Stimulated activated CD4-positive, alpha-beta T cell treated with anti-CD3 and anti-CD28 coated beads, Interleukin-1b, Interleukin-23, amount 100 ng/mL, for 48 hours (primary cell): ENCODE measurements at places on chromosomes 13 and 19.

GRCh38 chr19:17847538-17848366 is at the start of gene JAK3:
JAK3 (minus strand) TSS chr19:17847982; CDS start chr19:17844417, 3,565 bp downstream.
- peak; percentile 91 for DNase-seq

GRCh38 chr19:47028195-47028601 is 8.6 kb downstream of the NPAS1 start:
- no peak for DNase-seq

DNA sequence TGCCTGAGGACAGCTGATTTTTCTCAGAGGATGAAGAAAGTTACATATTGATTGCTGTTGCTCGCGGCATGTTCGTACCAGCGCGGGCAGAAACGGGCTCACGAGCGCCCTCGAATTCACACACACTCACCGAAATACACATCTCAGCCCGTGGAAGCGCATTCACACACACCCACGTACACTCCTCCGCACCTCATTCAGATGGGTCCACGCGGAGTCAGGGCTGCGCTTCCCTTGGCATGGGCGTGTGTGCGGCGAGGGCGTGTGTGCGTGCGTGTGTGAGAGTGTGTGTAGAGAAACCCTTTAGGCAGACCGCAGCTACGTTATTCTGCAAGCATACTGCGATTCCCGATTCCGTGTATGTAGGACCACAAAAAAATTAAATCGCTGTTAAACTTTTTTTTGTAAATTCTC is 2.1 kb upstream of the PCDH17 start:
- no peak for DNase-seq

DNA sequence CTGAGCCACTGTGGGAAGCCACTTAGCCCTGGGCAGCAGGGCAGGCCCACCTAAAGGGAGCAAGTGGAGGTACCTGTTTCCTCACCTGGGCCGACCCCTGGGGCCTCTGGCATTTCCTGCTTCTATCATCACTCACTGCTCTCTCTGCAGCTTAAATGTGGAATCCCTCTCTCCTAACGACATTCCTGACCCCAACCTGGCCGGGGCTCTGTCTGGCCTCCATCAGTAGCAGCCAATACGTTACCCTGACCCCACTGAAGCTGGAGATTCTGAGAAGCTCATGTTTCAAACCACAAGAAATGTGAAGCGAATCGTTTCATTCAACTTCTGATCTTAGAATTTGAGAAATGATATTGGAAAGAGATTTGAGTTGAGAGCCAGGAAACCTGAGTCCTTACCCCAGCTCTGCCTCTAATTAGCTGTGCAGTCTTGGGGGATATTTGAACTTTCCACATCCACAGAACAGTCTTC is 39.9 kb downstream of the DOCK9 start:
- no peak for DNase-seq

DNA sequence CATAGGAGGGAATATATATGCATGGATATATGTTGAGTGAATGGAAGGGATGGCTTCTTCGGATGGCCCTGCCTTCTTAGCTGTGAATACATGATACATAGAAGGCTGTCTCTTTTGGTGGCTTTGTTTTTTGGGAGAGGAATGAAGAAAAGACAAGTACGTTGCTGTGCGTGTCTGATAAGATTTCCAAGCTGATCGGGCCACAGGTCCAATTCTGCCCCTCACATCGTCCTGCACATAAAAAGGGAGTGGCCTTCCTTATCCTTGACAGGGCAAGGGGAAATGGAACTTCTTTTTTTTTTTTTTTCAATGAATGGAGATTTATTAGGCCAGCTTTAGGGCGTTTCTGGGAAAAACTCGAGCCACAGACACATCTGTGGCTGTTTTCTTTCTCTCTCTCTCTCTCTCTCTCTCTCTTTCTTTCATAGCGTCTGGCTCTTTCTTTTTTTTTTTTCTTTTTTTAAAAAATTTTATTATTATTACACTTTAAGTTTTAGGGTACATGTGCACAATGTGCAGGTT is 103.8 kb upstream of the SPATA13 start:
- no peak for DNase-seq

DNA sequence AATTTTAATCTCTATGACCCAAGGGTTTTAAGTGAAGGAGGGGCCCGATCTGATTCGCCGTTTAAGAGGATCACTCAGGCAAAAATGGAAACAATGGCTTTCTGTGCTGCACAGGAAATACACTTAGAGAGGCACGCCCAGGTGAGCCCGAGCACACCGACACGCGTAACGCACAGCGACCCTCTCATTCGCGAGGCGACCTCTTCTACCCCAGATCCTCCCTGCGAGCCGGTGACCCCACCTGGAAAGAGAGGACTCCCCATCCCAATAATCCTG is 216 bp downstream of the SH2D3A start:
- peak; percentile 36 for DNase-seq

- DNase-seq, result no peak
These were observed 52.6 kb downstream of the MAP4K1 start for GRCh38 chr19:38564981-38565690.

DNA sequence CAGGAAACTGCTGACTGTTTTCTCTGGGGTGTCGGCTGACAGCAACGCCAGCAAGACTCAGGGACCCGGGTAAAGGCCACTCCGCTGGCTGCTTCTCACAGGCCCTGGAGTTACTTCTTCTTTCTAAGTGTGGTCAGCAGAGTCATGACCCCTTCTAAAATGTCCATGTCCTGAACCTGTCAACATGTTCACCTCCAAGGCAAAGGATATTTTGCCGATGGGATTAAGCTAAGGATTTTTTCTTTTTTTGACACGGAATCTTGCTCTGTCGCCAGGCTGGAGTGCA is 7.9 kb downstream of the PEX11G start:
- no peak for DNase-seq

- DNase-seq, result no peak
These were observed 4.3 kb downstream of the TBC1D17 start for GRCh38 chr19:49881672-49882394.

- DNase-seq, result no peak
These were observed 122.6 kb upstream of the FNDC3A start for GRCh38 chr13:48852911-48853727.

GRCh38 chr13:101626925-101627555 is 174.6 kb downstream of the ITGBL1 start:
- DNase-seq, result peak; percentile 43

DNA sequence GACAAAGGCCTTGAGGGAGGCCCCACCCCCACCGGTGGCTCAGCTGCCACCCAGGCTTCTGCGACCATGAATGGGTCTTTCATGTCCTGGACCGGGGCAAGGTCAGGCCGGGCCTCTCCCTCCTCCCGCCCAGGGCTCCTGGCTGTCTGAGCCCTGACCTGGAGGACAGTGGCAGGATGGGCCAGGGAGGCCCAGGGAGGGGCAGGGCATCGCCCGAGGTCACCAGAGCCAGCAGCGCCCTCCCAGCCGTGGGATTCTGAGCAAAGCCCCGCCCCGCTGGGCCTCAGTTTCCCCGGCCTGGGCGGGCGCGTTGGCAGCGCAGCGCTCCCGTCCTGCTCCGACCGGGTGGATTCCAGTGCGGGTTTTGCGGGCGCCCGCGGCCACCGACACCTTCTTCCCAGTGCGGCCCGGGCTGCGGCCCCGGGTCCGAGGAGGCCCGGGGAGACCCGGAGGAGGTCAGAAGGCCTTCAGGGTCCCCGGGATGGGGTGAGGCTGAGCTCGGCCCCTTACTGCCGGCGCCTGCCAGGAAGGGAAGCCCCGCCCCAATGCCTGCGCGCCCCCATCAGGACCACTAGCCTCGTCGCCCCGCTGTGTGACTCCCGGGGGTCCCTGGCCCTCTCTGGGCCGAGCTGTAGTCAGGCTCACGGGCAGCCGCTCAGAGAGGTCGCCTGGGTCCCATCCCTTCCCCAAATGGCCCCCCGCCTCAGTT is 24.6 kb upstream of the SEMA6B start:
- DNase-seq, result peak; percentile 14

DNA sequence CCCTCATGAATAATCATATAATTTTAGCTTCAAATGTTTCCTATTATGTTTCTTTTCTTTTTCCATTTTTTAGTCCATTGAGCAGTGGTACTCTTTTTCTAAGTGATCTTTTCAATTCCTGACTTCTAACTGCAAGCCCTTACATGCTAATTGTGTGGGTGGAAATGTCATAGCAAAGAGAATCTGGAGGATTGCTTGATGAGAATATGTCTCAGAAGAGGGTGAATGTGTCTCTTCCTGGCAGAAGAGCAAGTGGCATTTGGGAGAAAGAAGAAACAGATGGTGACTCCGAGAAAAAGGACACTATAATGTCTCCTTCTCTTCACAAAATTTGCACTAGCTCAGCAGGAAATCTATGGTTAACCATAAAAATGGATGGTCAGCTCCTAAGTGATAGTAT is 2320.0 kb downstream of the PCDH9 start:
- no peak for DNase-seq

DNA sequence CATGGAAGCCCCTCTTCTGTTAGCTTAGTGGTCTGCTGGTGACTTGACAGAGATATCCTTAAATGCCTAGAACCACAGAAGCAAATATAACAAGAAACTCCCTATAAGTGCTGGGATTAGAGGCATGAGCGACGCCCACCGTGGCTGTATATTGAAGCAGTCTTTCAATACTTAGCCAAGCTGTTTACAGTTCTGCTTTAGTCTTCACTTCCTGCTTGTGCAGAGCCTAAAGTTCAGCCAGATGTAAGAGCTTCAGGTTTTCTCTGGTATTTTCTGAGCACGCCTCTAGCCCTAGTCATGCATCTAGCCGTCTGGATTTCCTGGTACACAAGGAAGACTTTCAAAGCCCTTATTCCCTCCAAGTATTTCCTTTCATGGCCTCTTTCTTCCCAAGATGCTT is 28.5 kb downstream of the TRPM4 start:
- no peak for DNase-seq

- DNase-seq, result peak; percentile 59
These were observed 68.7 kb downstream of the ZAR1L start for GRCh38 chr13:32246468-32246867.

GRCh38 chr19:1491114-1491848 is at the start of gene REEP6:
REEP6 (plus strand) TSS chr19:1491181; CDS start chr19:1491270, 89 bp downstream.
- DNase-seq, result no peak

- DNase-seq, result peak; percentile 50
These were observed 65.9 kb downstream of the KCNRG start for GRCh38 chr13:50080911-50081678.

GRCh38 chr19:38587562-38587961 is 30.2 kb downstream of the MAP4K1 start:
- DNase-seq, result no peak

DNA sequence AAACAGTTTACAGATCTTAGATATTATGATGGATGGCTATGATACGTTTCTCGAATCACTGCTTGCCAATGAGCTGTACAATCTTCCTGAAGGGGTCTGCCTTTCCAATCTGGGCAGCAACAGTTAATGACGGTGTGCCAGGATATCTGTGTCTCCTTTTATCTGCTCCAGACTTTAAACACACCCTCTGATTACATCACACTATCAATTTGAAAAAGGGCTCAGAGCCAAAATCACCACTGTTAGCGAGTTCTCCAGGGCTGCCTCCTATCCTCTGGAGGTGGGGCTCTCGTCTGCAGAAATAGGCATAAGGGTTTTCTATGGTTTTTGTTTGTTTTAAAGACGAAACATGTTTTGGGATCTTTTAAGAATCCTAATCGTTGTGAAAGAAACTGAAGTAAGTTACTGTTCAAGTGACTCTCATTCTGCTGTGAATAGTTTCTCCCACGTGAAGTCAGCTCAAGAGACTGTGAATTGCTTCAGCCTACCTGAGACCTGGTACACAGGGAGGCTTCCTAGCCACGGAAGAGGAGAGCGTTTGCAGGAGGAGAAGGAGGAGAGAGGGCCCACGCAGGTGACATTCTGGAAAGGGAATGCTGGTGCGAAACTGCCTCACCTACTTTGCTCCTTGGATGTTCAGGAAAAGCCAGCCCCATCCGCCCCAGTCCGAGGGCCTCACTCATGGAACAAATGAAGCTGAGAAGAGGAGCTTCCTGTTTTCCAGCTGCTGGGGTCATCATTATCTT is 15.2 kb upstream of the GJA3 start:
- DNase-seq, result no peak

- DNase-seq, result no peak
These were observed 27.6 kb downstream of the AP2S1 start for GRCh38 chr19:46823049-46823448.

- DNase-seq, result no peak
These were observed 89.5 kb downstream of the MAP4K1 start for GRCh38 chr19:38528213-38528755.

- peak; percentile 26 for DNase-seq
These were observed 575 bp downstream of the CARM1 start for GRCh38 chr19:10871711-10872545.

GRCh38 chr13:26899202-26899601 is 138.6 kb upstream of the GPR12 start:
- no peak for DNase-seq

GRCh38 chr19:5545051-5545450 is 22.7 kb downstream of the TINCR start:
- DNase-seq, result no peak

- DNase-seq, result no peak
These were observed 2.9 kb downstream of the KLF2 start for GRCh38 chr19:16327501-16327900.

GRCh38 chr13:65275838-65276630 is 1954.1 kb downstream of the PCDH9 start:
- no peak for DNase-seq

DNA sequence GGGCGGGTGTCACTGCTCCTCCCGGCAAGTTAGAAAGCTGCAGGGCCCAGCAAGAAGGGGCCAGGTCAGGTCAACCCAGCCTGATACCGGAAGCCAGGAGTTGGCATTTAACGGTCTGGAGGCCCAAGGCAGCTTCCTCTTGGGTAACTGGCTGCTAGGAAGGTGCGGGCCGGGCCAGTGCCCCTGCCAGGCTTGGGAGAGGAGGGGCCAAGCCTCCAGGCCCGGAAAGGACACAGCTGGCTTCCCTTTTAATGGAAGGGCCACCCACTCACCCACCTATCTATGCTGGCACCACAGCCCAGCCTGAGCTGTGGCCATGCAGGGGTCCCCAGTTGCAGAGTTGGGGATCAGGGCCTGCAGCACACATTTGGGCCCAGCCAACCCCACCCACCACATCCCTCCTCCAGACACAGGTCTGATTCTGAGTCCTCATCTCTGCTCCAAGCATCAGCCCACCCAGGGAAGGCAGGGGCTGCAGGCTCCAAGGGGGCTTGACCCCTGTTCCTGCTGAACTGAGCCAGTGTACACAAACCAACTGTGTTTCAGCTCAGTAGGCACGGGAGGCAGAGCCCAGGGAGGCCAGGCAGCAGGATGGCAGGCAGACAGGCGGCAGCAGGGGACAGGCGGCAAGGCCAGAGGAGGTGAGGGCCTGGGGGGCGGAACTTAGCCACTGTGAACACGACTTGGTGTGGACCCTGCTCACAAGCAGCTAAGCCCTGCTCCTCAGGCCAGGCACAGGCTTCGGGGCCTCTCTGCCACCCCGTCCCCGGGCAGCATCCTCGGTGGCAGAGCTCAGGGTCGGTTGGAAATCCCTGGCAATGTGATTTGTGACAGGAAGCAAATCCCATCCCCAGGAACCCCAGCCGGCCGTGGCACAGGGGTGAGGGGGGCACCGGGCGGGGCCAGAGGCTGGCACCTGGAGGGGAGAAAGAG is 40.8 kb downstream of the ZSWIM4 start:
- DNase-seq, result no peak
